ENCODE measurements at places on chromosomes 13 and 19.
A peak's percentile ranks its signal among the peaks of the same experiment; 100 is the strongest.

GRCh38 chr13:56789527-56789926, 351.2 kb upstream of the PRR20A start:
- no peak for DNase-seq

DNA sequence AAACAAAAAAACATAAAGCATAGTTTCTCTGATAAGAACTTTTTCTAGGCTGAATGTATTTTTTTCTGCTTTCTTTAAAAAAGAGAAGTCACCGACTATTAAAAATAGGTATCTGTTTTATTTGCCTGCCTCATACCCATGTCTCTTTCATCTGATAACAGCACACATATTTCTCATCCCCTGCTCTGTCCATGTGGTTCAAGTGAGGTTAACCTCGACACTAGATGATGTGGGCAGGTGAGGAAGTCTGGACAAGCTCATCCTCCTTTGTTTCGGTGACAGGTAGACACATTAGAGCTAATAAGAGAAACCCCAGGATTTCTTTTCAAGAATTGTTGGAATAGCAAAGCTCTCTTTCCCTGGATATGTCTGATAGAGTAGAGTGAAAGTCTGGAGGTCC, 222.7 kb downstream of the GPC5 start:
- DNase-seq: no peak

GRCh38 chr19:33406521-33407139, 33.1 kb downstream of the CEBPG start:
- DNase-seq: no peak

DNA sequence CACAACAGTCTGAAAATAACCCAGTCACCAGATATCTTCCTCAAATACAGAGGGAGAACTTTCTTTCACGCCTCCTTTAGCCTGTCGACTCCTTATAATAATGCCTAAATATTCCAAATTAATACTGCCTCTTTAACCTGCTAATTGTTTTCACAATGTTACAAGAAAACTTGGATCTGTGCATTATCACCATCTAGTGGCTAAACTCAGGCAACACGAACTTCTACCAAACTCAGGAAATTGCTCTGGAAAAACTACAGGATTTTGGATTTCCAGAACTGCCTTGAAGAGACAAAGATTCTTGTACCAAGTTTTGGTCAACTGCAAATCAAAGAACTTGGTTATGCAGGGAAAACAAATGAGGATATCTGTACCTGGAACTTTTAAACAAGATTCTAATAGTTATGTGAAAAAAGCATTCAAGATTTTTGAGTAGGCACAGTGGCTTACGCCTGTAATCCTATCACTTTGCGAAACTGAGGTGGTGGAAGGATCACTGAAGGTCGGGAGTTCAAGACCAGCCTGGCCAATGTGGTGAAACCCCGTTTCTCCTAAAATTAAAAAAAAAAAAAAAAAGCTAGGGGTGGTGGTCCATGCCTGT, 10.8 kb downstream of the CLN5 start:
- DNase-seq: no peak

DNA sequence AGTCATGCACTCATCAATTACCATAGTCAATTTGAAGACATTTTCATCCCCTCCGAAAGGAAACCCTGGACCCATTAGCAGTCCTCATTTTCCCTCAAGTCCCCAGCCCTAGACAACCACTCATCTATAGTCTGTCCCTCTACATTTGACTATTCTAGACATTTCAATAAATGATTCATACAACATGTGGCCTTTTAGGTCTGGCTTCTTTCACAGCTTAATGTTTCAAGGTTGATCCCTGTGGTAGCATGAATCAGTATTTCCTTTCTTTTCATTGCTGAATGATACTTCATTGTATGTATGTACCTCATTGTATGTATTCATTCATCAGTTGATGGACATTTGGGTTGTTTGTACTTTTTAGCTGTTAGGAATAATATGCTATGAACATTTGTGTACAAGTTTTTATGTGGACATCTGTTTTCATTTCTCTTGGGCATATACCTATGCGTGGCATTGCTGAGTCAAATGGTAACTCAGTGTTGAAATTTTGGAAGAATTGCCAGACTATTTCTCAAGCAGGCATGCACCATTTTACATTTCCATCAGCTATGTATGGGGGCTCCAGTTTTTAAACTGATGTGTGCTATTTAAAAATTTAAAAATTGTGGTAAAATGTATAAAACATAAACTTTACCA, 18.4 kb downstream of the SPATA13 start:
- DNase-seq: no peak

GRCh38 chr13:110471833-110472162, 89.7 kb downstream of the RAB20 start:
- no peak for DNase-seq

DNA sequence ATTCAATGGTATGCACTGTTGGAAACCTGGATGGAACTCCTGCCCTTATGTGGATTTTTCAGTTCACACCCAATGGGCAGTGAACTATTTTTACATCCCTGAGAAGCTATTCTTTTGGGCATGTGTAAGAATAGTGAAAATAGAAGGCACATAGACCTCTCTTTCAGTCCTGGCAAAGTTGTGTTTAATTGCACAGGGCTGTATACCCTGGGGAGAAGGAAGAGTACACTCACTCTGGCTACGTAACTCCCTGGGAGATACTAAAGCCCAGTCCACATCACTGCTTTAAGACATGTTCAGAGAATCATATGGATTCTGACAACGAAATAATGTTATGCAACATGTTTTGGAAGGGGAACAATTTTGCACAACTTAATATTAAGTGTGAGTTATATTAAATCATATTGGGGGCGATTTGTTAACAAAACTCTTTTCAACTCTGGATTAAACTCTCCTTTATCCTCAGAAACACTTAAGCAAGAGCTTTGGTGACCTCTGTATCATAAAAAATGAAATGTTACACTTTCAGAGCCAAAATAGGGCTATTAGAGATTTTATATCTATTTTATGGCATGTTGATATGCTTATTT, 166.1 kb downstream of the DCT start:
- no peak for DNase-seq

DNA sequence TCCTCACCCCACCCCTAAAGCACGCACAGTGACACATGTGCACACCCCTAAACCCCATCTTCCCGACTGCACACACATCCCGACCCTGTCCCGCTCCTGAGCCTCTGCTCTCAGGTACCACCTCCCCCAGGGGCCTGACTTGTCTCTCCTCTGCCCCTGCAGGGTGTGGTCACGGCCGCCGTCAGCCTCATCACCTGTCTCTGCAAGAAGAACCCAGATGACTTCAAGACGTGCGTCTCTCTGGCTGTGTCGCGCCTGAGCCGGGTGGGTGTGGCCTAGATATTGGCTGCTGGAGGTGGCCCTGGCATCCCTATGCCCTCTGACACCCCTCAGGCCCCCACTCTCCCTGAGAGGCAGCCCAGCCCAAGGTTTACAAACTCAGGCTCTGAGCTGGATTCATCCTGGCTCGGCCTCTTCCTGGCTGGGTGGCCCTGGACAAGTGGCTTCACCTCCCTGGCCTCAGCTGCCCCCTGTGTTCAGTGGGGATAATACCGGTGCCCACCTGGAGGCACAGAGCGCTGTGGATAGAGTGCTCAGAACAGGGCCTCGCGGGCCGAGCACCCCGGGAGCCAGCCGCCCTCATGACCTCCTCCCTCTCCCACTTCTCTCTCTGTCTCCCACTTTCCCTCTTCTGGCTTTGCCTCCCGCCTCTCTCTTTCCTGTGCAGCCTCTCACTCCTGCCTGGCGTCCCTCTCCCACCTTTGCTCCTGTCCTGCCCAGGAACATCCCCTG, 20.1 kb downstream of the FUZ start:
- DNase-seq: no peak

GRCh38 chr19:39497701-39497995, 1.1 kb upstream of the DLL3 start:
- no peak for DNase-seq

GRCh38 chr13:33016414-33017322, at the start of gene KL:
TSS of gene KL (plus strand) at chr13:33016423. CDS start at chr13:33016441, 18 bp downstream.
- no peak for DNase-seq

GRCh38 chr19:39257227-39257626, 8.6 kb upstream of the IFNL4 start:
- DNase-seq: no peak

DNA sequence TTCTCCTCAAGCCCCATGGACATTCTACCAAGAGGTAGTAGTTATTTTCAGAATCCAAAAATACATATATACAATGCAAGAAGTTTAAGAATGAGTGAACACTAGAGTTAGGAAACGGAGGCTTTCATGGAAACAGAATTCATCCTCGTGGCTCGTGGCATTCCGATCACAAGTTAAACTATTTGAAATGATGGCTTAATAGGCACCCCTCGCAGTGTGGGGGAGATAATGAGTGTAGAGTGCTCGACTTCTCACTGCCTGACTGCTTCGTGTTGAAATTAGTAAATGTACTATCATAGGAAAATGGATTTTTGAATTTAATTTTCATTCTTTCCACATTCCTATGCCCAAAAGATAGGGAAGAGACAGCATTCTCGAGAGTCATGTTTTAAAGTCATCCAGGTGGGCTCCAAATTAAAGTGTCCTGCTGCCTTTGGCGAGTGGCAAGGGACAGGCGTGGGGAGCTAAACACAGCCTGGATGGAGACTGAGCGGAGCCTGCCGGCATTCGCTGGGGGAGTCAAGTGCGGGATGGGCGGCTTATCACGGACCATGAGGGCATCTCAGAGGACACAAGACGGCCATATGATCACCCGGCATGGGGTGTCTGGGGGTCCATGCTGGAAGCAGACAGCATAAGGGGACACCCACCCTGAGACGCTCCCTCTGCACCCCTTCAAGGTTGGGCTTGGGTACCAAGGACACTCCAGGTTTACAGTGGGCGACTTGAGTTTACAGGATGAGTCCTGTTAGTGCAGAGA, 165.2 kb downstream of the TEX29 start:
- no peak for DNase-seq

DNA sequence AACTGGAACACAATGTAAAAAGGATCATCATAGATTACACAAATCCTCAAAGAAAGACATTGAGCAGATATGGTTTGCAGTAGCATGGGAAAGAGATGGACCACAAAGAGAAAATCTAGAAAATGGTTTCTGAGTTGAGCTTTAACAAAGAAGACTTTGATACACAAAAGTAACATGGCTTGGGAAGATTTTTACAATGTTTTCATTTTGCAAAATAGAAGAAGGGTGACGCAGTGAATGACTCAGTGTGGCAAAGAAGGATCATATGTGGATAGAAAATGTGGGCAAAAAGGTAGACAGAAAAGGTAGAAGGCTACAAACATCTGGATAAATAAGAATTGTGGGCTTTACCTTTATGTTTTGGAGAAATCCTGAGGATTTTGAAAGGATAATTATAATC, 1220.5 kb downstream of the PCDH17 start:
- no peak for DNase-seq

DNA sequence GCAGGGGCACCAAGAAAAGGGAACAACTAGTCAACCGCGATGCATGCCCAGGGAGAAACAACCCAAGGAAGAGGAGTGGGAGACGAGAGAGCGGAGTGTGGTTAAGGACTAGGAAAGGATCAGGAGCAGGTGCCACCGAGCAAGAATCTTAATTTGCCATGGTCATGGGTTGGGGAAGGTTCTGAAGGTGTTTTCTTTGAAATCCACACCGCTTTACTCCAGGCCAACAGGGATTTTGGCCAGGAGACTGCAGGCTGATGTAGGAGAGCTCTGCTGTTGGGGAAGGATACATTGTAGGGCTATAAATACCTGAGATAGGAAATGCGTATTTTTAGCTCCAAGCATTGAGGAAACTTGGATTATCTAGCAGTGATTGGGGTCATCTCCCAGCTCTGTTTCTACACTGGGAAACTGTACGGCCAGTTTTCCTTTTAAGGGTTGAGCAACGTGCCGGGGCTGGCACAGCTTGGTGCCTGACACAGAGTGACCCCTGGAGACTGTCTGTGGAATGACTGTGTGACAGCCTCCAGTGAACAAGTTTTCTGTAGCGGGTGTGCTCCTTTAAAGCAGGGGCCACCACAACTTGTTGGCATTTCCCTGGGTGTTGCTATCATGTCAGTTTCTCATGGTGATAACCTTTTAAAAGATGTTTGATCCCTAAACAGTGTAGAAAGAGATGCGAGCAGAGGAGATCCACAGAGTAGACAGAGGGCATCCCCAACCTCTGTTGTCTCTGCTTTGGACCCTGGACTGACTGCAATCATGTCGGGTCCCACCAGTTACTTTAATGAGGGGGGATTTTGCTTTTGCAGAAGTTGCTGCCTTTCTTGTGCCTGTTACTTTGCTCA, 34.3 kb downstream of the ZNF536 start:
- no peak for DNase-seq

- no peak for DNase-seq
Measured at GRCh38 chr19:14563989-14564651, 7.7 kb downstream of the NDUFB7 start.

- DNase-seq: peak; percentile 92
Measured at GRCh38 chr13:46552889-46553520, at the start of gene LRCH1. TSS of gene LRCH1 (plus strand) at chr13:46553170. CDS start at chr13:46553397, 227 bp downstream.

GRCh38 chr19:2503521-2504109, 27.7 kb downstream of the GADD45B start:
- no peak for DNase-seq

DNA sequence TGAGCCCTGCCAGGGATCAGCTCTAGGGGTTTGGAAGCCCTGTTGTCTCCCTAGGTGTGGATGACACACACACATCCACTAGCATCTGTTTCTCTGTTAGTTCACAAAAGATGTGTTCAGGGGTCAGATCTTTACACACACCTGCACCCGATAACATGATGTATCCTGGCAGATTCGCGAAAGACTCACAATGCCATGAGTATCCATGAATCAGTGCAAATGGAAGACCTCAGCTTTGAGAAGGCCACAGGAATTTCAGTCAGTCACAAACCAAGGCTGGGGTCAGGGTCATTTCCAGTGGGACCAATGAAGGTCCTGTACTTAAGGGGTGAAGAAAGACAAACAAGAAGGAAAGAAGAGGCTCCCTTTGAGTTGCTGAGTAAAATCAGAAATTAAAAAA, 898.2 kb downstream of the UQCRFS1 start:
- DNase-seq: no peak

GRCh38 chr13:107452833-107453232, 762.5 kb downstream of the LIG4 start:
- no peak for DNase-seq

Data from vagina (tissue), 2 donors.